ENCODE measurements at places on chromosomes 13 and 19. TPM values are rescaled to one million over a fixed set of nuclear protein-coding genes. Genes with fewer than 3 reads are reported as not detected.

- DNase-seq, result no peak
These were observed 249.2 kb downstream of the SHISA2 start for GRCh38 chr13:25802579-25802978.

- DNase-seq, result no peak
These were observed 30.2 kb downstream of the COG6 start for GRCh38 chr13:39685652-39686051.

- no peak for DNase-seq
These were observed 81.2 kb downstream of the NHLRC3 start for GRCh38 chr13:39119422-39119821.

DNA sequence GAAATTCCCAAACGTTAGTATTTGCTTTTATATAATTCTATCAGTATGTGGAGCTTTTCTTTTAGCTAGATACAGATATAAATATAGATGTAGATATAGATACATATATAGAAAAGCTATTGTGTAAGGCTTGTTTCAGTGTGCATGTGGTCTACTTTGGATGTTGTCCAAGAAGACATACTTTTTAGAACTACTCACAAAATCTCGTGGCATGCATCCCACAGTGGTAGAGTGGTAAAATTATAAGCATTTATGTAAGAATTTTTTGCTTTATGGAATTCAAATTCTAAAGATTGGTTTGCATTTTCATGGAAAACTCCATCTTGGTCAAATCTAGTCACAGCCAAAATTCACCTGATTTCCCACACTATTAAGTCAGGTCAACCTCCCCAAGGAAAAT lies 880.4 kb downstream of the EFNB2 start:
- no peak for DNase-seq

GRCh38 chr13:52846567-52847321 lies 1.7 kb downstream of the PCDH8 start:
- peak; percentile 40 for DNase-seq

- peak; percentile 81 for DNase-seq
These were observed 171.9 kb downstream of the ITGBL1 start for GRCh38 chr13:101624210-101624922.

ZNF320 gene
- 8.7 TPM for total RNA-seq

ANKLE1 gene
- total RNA-seq, result 0.51 TPM

CYP2S1 gene
- 0.38 TPM for total RNA-seq

GPC6 gene
- total RNA-seq, result under 0.01 TPM

ZNF578 gene
- total RNA-seq, result 0.64 TPM

KLK4 gene
- not detected for total RNA-seq
